ENCODE measurements at places on chromosomes 1 and 21. TPM values are rescaled to one million over a fixed set of nuclear protein-coding genes. Genes with fewer than 3 reads are reported as not detected.

The GUK1 gene
- polyA plus RNA-seq, result 125 TPM

DNA sequence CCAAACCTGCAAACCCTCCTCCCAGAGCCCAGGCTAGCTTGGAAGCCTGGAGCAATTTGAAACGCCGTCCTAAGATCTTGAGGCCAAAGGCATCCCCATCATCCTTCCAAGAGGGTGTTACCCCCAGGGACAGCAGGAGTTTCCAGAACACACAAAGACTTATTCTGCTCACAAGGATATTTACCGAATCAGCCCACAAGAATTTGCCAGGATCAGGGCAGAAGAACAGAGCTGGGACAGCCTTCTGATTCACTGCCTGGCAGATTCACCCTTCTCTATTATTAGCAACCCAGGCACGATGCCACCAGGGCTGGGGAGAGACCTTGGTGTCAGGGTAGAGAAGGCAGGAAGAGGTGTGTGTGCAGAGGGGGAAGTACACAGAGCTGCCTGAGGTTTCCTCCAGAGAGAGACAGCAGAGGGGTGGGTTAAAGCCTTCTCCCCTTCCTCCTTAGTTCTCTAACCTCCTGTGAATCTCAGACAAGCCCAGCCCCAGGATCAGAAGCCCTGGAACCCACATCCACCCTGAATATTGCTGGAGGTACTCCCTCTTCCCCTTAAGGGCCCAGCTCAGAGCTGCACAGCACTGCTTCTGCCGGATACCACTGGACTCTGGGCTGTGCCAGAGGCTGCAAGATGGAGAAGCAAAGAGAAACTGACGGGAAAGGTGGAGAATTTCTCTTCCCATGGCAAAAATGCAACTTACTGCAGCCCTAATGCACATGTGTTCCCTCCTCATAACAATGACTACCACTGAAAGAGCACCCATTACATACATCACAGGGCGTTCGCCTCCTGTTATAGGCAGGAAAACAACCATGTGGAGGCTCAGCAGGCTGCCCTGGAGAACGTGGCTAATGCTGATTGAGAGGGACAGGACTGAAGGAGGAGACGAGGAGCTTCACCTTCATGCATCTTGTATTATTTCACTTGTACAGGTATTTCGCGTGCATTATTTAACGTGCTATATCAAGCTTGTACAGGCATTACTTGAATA lies 61.8 kb downstream of the ITPKB start:
- no peak for DNase-seq

The BRDT gene
- polyA plus RNA-seq, result not detected

DNA sequence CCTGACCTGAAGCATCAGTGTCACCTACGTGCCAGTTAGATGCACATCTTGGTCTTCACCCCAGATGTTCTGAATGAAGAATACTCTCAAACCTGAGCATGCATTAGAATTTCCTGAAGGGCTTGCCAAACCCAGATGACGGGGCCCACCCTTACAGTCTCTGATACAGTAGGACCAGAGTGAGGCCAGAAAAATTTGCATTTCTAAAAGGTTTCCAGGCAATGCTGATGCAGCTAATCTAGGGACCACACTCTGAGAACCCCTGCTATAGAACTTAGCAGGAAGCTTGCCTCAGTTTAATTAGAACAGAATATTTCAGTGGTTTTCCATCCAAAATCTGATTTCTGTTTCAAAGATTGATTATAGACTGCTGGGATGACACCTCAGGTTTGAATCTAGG lies 9.9 kb upstream of the CTBS start:
- no peak for DNase-seq

The RSPH1 gene
- 0.20 TPM for polyA plus RNA-seq

Data from forelimb muscle (tissue), 1 donor.